ENCODE measurements at places on chromosomes 2 and 18.

GRCh38 chr18:6741232-6741663 lies 11.7 kb downstream of the ARHGAP28 start:
- DNase-seq: peak; percentile 86

DNA sequence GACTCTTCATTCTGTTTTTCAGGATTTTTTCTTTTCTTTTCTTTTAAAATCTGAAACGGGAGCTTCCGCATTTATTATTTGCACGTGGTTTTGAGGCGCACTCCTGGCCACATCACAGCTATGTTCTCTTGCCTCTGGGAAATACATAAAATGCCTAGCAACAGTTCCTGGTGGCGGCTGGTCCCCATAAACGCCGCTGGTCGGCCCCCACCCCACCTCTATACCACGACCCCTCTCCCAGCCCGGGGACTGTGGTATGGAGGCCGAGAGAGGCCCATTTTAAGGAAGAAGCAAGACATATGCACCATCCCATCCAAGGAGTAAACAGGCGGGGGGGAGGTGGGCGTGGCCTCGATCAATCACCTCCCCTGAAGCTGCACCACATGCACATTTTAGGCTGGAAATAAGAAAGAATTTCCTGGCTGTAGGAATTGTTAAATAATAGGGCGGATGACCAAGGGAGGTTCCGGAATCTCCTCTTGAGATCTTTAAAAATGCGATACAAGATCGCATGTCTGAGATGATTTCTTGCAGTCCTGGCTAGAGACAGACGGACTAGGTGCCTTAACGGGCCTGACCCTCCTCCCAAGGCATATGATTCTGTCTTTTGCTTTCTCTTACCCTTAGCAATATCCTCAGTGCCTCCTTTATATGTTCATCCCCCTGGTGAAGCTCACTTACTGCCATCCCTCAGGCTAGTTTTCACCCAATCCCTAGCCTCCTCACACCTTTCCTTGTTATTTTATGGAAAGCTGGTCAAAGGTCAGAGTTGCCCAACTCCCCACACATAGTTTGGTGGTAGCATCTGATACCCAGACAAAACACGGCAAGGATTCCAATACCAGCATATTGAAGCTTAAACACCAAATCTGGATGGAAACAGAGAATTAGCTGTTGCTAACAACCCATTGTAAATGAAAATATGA lies 82.4 kb downstream of the BCL2 start:
- peak; percentile 52 for DNase-seq

DNA sequence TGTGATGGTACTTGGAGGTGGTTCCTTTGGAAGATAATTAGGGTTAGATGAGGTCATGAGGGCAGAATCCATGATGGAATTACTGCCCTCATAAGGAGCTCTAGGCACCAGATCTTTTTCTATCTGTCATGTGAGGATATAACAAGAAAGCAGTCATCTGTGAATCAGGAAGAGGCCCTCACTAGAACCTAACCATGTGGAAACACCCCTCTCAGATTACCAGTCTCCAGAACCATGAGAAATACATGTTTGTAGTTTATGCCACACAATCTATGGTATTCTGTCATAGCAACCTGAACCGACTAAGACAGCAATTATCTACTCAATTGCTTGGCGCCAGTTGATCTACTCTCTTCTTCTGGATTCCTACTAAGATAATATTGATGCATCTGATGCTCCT lies 2.4 kb upstream of the SERPINB10 start:
- DNase-seq: no peak

GRCh38 chr18:75683426-75683825 lies 255.9 kb upstream of the SMIM21 start:
- no peak for DNase-seq

DNA sequence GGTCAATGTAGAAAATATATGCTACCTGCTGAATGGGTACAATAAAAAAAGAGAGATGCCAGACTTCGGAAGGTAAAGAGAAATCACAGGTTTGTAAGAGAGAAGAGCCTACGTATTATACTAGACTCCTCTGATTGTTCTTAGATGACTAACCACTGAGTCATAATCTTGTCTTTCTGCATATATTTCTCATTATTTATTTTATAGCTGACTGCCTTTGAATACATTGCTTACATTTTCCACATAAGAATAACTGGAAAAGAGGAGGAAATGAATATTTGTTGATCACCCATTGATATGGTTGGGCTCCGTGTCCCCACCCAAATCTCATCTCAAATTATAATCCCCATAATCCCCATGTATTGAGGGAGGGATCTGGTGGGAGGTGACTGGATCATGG lies 90.3 kb upstream of the RAB27B start:
- peak; percentile 77 for DNase-seq

DNA sequence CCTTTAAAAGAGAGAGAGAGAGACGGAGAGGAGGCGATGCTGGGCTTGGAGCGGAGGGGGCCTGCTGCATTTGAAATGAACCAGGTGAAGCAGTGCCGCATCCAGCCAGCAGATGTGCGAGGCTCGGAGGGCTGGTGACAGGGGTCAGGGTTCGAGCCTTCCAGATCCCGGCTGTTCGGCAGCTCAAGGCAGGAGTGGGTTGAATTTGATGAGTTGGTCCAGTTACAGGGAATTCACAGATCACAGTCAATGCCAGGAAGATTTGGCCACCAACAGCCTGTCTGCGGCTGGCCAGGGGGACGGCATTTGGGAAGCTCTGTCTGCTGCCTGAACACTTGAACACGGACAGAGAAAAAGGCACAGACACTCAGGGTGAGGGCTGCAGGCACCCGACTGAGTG lies 48.6 kb downstream of the PTGR3 start:
- DNase-seq: no peak

DNA sequence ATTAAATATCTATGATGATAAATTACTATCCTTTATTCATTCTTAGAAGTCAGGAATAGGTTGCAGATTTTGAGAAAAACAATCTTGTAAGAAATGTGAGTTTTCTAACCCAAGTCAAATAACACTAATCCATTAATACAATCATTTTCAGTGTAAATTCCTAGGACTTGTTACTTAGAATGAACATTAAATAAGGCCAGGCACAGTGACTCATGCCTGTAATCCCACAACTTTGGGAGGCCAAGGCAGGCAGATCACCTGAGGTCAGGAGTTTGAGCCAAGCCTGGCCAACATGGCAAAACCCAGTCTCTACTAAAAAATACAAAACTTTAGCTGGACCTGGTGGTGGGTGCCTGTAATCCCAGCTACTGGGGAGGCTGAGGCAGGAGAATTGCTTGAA lies 45.8 kb upstream of the CDKL4 start:
- peak; percentile 39 for DNase-seq

DNA sequence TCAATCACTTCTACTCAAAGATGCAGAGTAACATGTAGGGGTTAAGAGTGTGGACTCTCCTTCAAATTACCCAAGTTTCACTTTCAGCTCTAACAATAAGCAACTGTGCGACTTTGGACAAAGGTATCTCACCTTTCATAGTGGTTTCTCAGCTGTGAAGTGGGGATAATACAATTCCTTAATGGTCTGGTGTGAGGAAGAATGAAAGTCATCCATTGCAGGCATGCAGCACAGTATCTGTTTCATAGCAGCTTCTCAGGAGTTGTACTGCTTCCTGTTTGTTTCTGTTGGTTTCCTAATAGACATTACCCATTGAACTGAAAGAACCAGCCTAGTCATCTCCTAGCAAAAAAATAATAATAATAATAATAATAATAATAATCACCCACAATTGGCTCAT lies 74.4 kb downstream of the DDX18 start:
- DNase-seq: no peak

- no peak for DNase-seq
Observed at GRCh38 chr2:844715-845114, 105.9 kb upstream of the SNTG2 start.

GRCh38 chr18:58091099-58091611 lies 47.1 kb downstream of the NEDD4L start:
- DNase-seq: peak; percentile 90

- no peak for DNase-seq
Observed at GRCh38 chr18:61821748-61822147, 71.1 kb downstream of the RNF152 start.

GRCh38 chr2:58896638-58897037 lies 655.5 kb upstream of the FANCL start:
- no peak for DNase-seq

- DNase-seq: no peak
Observed at GRCh38 chr2:169572821-169573159, 875 bp downstream of the FASTKD1 start.

DNA sequence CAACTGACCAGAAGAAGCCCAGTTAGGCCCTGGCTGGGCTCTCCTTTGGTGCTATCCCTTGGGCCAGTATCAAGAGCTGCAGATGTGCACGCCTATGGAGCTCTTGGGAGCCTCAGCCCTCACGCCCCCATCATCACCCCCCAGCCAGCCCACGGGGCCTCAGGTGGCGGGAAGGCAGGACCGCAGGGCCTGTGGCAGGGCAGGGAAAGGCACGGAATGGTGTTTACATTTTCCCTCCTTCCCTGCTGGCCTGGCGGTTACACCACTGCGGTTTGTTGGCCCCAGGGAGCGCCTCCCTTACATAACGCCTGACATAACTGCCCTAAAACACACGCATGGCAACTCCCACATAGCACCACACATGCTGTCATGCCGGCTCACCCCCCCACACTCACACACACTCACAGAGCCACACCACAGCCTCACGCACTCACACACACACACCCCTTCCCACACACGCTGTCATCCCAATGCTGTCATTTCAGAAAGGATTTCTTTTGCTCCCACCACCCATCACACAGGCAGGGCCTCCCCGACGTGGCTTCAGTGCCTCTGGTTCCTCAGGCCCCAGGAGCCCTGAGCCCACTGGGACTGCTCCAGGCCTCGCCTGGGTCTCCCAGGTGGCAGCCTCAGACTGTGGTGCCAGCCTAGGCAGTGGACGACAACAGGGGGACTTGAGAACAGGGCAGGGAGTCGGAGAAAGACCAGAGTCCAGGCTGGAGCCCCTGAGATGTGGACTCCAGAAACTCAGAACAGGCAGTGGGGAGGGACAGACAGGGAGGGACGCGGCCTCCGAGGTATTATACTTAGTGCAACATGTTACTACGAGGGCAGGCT lies 15.7 kb downstream of the ZFP36L2 start:
- no peak for DNase-seq

- no peak for DNase-seq
Observed at GRCh38 chr2:128323555-128323931, 4.9 kb upstream of the HS6ST1 start.

GRCh38 chr2:178550352-178550751 lies 70.1 kb downstream of the PLEKHA3 start:
- no peak for DNase-seq

DNA sequence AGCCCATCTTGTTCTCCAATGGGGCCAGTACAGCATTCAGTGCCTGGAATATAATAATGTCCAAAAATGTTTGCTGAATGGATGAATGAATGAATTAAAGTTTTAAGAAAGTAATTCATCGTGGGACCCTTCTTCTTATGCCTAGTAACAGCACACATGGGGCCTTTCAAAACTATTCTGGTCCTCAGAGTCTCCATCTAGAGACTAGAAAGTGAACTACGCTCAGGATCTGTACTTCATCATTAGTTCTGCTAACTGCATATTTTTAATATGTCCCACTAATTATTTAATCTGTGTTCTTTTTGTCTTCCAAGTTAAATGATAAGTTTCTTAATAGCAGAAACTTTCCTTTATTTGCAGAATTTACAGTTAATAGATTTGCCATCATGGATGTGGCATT lies 172.5 kb downstream of the SMAD2 start:
- no peak for DNase-seq

DNA sequence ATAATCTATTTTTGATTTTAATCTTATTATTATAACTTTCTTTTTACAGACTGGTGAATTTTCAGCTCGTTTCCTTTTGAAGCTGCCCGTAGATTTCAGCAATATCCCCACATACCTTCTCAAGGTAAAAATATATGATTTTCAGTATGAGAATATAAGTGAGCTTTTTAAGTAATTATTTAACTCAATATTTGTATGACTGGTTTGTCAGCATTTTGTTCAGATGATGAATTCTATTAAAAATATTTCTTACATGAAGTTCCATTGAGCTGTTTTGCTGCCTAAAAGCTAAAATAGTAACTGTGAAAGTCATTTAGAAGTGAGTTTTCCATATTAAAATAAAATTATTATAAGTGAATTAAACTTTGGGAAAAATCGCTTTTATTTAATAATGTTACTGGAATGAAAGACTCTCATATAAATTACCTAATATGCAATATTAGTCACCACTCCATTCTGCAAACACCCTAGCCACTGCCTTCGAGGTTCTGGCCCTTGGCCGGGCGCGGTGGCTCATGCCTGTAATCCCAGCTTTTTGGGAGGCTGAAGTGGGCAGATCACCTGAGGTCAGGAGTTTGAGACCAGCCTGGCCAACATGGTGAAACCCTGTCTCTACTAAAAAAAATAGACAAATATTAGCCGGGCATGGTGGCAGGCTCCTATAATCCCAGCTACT lies 155.3 kb downstream of the BABAM2 start:
- no peak for DNase-seq

GRCh38 chr18:57519668-57520424 lies 66.7 kb downstream of the FECH start:
- DNase-seq: no peak

- DNase-seq: no peak
Observed at GRCh38 chr2:47274054-47274782, 119.1 kb upstream of the STPG4 start.

DNA sequence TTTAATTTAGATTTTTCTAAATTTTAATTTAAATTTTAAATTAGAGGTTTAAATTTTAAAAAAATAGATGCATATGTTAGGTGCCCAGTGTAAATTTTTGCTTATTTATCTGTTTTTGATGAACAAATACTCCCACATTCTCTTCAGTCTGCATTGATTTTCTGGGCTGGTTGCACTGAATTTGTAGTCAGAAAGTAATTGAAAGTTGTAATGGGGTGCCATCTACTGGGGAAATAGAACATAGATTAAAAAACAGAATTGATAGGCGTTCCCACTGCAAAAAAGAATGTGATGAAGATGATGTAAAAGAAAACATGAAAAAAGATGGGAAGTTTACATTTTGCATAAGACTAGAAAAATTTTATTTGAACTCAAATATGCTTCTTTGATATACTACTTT lies 51.7 kb upstream of the CCDC85A start:
- DNase-seq: peak; percentile 46

DNA sequence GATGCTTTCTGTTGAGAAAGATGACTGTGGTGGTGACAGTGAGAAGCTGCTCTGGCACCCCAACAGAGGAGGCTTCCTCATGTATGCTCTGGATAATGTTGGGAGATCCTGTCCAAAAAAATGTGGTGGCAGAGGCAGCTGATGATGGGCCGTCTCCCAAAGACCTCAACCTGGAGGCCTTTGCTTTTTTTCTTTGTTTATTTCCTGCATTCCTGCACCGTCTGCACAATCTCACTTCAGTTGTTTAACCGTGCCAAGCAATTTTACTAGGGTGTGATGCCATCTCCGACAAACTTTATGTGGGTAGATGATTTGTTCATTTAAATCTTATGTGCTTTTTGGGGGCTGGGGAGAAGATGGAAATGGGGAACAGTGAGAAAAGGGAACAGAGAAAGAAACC lies 62.2 kb upstream of the IGFBP5 start:
- no peak for DNase-seq

- peak; percentile 30 for DNase-seq
Observed at GRCh38 chr2:48414980-48415835, 114.7 kb upstream of the STON1 start.

Measured in HT1080 (cell line).